ENCODE measurements at places on chromosomes 5 and 9.

GRCh38 chr5:113140837-113141671 is 164.5 kb downstream of the DCP2 start:
- DNase-seq = peak; percentile 51

- DNase-seq = no peak
These were observed 11.5 kb downstream of the GABRA6 start for GRCh38 chr5:161697001-161697400.

DNA sequence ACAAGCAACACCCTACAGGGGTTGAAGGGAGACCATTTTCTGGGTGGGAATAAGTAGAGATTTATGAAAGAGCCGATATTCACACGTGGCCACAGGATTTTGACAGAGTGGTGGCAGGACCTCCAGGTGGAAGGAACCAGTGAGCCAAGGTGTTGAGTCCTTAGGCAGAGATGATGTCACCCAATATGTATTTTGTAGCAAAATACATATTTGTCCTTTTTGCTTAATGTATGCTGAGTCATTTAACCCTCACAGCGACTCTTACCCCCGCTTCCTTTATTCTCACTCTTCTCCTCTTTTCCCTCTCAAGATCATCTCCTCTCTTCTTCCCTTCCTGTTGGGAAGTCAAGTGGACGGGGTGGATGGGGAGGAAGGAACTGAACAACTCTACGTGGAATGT is 215.7 kb upstream of the S1PR3 start:
- DNase-seq = no peak

DNA sequence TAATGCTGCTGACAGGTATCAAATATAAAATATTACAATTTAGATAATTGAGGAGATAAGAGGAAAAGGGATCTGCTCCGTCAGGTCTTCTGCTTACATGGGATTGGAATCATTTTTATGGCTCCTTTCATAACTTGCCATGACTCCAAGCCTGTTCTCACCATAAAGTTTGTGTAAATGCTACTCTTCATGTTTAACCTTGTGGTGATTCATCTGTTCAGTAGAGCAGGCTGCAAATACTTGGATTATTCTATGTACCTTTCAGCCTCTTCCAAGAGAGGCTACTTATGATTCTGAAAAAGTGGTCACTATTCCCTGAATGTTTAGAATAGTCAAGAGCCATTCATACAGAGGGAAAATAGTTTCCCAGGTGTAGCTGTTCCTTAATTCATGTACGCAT is 66.9 kb downstream of the SLC44A1 start:
- no peak for DNase-seq

- DNase-seq = peak; percentile 20
These were observed 48.2 kb upstream of the GPR151 start for GRCh38 chr5:146564007-146564762.
